ENCODE measurements at places on chromosomes 2 and 18. TPM values are rescaled to one million over a fixed set of nuclear protein-coding genes. Genes with fewer than 3 reads are reported as not detected.

DNA sequence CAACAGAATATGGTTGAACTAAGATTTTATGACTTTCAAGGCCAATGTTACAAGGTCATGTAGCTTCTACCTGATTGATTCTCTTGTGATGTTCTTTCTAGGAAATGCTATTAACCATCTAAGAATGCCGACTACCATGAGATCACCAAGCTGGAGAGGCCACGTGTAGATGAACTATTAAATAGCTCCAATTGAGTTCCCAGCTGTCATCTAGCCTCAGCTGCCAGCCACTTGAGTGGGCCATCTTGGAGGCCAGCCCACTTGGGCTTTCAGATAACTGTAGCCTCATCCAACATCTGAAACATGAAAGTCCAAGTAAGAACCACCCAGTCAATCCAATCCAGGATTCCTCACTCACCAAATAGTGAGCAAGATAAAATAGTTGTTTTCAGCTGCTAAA lies 376.9 kb upstream of the TMEFF2 start:
- no peak for DNase-seq

GRCh38 chr2:192700934-192701333 lies 506.2 kb upstream of the TMEFF2 start:
- no peak for DNase-seq

Gene SGO2
- 1.5 TPM for total RNA-seq

DNA sequence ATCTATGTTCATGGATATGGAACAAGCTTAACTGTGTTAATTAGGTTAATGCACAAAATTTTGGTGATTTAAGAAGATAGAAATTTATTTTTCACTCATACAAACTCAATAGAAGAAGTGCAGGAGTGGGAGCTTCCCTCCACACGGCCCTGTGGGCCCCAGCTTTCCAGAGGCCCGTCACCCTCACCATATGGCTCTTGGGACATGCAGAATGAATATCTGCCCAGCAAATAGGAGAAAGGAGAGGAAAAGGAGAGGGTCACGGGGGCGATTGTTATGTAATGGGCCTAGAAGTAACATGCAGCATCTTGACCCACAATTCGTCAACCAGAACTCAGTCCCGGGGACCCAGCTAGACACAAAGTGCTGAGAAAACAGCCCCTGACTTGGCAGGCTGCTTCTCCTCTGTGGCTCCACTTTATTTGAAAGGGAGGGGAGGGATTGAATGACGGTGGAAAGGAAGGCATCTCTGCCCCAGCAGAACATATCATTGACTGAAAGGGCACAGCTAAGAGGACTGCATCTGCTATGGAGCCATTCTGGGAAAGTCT lies 648.2 kb upstream of the ID2 start:
- DNase-seq = no peak

DNA sequence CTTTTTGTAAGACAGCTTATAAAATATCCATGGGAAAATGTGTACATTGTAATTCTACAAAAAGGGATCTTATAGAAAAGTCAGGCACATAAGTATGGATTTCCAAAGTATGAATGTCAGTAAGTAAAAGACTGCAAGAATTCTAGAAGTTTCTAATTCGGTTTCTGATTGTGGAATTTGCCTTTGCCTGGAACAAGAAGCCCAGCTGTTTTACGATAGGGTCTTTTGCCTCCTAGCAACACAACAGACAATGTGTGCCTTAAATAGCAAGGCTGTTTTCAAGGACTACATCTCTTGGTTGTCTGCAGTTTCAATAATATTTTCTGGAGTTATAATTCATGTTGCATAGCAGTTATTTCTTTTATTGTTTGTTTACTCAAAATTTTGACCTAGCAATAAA lies 312.9 kb downstream of the MTX2 start:
- no peak for DNase-seq

DNA sequence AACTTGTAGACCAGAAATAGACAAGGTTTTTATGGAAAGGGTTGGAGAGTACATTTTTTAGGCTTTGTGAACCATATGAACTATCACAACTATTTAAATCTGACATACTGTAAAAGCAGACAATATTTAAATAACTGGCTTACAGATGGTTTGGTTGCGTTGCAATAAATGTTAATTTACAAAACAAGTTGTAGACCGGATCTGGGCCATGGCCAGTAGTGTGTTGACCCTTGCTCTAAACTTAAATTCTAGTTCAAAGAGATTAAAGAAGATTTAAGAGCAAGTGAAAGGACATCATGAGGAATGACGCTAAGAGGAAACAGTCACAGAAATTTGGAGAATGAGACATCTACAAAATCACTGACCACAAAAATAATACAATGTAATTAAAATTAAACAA lies 652.7 kb downstream of the DCDC2C start:
- no peak for DNase-seq

DNA sequence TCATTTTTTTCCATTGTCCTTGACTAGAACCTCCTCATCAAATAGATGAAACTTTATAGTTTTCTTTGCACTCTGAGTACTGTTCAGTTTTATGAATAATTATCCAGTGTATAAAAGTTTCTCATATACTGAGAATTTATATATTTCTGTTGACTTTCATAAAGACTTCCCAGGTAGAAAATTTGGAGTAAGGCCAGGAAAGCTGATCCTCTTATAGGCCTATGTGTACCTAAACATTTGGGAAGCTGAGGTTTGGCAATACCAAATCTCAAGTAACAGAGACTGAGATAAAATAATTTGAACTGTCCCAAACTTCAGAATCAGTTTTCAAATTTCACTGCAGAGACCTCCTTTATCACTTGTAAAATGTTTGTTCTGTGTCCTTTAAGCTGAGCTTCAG lies 43.4 kb downstream of the CCDC102B start:
- DNase-seq = no peak

All from Right ventricle myocardium inferior (tissue), 1 donor.